ENCODE measurements at places on chromosomes 3 and 15. TPM values are rescaled to one million over a fixed set of nuclear protein-coding genes. Genes with fewer than 3 reads are reported as not detected.

Gene PPP2R3A
- total RNA-seq = 71.9 TPM

Gene PKM
- 538 TPM for total RNA-seq

DNA sequence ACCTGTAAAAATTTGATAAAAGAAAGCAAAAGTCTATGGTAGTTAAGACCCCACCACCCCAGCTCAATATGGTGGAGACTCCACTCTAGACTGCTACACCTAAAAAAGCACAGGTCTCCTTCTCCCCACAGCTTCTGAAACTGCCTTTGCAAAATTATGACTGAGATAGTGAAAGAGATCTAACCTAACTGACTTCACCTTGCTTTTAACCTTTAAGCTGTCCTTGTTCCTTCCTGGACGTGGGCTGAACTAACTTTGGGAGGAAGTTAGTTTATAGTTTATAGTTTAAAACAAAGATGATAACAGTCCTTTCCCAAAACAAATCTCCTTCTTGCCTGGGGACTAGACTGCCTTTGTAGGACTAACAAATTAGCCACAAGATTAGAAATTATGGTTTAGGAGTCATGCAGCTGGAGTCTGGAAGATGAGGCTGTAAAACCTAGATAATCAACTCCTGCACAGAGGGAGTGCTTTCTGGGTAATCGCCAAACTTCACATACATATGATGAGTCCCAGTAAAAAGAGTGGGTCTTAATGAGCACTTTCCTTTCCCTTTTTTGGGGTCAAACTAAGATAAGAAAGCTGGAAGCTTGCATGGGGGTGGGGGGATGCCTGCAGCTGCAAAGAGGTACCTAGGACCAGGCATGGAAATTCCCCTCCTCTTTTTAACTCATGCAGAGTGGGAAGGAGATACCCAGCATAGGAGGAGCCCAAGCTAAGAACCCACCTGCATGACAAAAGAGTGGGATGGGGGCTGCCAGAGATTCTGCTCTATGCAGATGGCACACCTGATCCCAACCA is 17.5 kb downstream of the CCR8 start:
- no peak for DNase-seq

Gene SLC12A8
- total RNA-seq = 1.9 TPM

GRCh38 chr3:16474920-16475319 is 38.6 kb downstream of the RFTN1 start:
- DNase-seq = no peak

Measured in right atrium auricular region (tissue), 2 donors.